SHP77 (cell line): ENCODE measurements at places on chromosomes 13 and 19.
A peak's percentile ranks its signal among the peaks of the same experiment; 100 is the strongest.

DNA sequence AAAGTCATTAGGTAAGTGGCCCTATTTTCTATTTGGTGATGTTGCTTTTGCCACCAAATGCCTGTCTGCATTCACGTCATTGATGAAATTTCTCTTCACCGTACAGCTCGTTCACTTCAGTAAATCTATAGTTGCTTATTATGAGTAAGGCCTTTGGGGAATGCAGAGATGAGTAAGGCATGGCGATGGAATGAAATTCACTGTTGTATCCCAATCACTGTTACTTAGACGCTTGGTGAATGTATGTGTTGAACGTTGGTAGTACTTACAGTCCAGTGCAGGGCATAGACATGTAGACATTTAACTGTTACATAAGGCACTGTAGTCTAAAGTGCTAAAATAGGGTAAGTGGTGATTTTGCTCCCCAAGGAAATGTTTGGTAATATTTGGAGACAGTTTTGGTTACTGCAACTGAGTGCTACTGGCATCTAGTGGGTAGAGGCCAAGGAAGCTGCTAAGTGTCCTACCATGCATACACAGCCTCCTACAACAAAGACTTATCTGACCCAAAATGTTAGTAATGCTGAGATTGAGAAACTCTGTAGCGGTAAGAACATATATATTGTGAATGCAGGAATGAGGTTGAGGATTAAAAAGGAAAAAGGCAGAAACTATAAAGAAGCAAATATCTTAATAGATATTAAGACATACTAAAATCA lies 5.8 kb downstream of the AKAP11 start:
- DNase-seq, result no peak

GRCh38 chr13:21733475-21734263 lies 62.8 kb downstream of the FGF9 start:
- DNase-seq, result no peak

DNA sequence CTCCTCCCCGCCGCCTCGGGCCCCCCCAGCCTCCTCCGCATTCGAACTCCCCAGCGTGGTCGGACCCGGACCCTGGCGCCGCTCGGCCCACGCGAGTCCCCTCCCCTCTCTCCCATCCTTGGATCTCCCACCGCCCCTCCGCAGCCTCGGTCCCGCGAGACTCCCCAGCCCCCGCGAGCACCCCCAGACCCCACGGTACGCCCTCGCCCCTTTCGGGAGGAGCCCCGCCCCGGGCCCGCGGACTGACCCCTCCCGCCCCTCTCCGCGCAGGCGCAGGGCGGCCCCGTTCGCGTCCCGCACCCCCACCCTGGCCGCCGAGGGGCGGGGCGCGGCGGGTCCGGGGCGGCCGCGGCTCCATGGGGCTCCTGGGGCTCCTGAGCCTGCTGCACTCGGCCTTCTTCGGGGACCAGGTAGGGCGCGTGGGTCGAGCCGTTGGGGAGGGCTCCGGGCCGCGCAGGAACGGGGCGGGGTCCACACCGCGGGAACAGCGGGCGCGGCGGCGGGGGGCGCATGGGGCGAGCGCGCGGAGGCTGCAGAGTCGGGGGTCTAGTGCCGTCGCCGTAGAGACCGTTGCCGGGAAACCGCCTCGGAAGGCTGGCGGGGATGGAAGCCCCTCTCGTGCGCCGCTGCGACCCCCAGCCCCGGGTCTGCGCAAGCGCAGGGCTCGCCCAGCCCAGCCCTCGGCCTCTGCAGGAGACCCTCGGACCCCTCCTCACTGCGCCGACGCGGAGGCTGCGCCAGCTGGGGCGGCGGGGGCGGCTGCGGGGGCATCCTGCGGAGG lies 3.8 kb upstream of the APC2 start:
- no peak for DNase-seq

DNA sequence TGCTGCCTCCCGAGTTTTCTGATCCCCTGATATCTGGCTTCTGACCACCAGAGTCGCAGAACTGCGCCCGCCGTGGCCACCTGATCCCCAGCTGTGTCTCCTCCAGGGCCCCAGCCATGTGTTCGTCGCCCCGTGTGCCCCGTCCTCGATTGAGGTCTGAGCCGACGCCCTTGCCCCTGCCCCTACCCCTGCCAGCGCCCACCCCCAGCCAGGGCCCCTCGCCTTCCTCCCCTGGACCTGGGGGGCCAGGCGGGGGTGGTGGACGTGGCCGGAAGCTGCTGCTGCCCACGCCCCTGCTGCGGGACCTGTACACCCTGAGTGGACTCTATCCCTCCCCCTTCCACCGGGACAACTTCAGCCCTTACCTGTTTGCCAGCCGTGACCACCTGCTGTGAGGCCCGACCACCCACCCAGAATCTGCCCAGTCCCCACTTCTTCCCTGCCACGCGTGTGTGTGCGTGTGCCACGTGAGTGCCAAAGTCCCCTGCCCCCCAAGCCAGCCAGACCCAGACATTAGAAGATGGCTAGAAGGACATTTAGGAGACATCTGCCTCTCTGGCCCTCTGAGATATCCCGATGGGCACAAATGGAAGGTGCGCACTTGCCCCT lies 9.2 kb downstream of the PLPPR2 start:
- no peak for DNase-seq

GRCh38 chr19:18233224-18233825 lies 7.1 kb upstream of the PDE4C start:
- no peak for DNase-seq

- DNase-seq, result no peak
Observed at GRCh38 chr19:47438793-47439220, 19.5 kb upstream of the MEIS3 start.

DNA sequence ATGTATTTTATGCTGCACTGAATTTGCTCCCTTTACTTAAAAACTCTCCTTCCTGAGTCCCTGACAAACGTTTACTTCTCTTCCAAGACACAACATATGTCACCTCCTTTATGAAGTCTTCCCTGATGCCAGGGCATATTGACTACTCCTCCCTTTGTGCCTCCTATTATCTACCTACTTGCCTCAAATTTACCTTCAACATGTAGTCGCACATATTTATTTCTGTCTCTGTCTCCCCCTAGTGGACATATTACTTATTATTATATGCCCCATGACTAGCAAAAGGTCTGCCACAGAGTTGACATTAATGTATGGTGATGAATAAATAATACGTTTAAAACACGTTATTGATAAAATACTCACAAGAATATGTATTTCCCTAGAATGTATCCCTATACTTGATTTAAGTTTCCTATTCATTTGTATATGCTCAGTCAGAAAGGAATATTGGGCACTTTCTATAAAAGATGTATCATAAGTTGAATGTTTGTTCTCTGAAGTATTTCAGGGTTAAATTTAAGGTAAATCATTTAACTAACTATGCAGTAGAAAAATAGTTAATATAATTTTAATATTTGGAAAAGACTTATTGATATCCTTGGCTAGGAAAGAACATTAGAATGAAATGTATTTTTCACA lies 250.3 kb upstream of the ATXN8OS start:
- DNase-seq, result peak; percentile 57

- no peak for DNase-seq
Observed at GRCh38 chr13:113475911-113476310, 14.6 kb downstream of the DCUN1D2 start.
